ENCODE measurements at places on chromosomes 16 and 17.

DNA sequence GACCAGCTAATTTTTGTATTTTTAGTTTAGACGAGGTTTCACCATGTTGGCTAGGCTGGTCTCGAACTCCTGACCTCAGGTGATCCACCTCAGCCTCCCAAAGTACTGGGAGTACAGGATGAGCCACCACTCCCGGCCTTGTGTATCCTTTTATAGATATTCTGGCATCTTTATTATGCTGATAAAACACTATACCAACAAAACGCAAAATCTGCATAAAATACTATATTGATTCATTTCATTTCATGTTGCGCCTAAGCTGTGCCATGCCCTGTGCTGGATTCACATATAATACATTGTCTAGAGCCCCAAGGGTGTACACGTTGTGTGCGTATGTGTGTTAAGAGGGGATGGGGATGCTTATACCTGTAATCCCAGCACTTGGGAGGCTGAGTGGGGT lies 3.8 kb upstream of the UBE2Z start:
- no peak for DNase-seq

DNA sequence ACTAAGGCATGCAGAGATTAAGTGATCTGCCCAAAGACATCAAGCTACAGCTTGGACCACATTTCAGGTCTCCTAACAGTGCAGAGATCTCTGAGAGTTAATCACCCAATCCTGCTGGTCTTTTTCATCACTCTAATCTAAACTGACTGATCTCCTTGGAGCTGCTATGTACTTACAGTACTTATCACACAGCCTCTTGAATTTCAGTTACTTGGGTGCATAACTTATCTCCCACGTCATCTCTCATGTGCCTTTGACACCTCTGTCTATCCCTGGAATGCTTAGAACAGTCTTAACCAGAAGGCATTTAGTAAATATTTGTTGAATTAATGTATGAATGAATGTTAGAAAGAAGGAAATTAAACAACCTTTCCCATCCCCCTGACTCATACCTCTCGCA lies 139.0 kb downstream of the SNX11 start:
- no peak for DNase-seq

DNA sequence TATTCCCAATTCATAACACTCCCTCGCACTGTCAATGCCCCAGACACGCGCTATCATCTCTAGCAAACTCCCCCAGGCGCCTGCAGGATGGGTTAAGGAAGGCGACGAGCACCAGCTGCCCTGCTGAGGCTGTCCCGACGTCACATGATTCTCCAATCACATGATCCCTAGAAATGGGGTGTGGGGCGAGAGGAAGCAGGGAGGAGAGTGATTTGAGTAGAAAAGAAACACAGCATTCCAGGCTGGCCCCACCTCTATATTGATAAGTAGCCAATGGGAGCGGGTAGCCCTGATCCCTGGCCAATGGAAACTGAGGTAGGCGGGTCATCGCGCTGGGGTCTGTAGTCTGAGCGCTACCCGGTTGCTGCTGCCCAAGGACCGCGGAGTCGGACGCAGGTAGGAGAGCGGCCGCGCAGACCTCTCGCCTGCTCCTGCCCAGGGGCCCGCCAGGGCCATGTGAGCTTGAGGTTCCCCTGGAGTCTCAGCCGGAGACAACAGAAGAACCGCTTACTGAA lies at the start of gene GRN:
GRN (plus strand) TSS at position 364 of the 515 bp plus-strand sequence. CDS start 3,863 bp downstream, outside the sequence.
- DNase-seq, result peak; percentile 68

DNA sequence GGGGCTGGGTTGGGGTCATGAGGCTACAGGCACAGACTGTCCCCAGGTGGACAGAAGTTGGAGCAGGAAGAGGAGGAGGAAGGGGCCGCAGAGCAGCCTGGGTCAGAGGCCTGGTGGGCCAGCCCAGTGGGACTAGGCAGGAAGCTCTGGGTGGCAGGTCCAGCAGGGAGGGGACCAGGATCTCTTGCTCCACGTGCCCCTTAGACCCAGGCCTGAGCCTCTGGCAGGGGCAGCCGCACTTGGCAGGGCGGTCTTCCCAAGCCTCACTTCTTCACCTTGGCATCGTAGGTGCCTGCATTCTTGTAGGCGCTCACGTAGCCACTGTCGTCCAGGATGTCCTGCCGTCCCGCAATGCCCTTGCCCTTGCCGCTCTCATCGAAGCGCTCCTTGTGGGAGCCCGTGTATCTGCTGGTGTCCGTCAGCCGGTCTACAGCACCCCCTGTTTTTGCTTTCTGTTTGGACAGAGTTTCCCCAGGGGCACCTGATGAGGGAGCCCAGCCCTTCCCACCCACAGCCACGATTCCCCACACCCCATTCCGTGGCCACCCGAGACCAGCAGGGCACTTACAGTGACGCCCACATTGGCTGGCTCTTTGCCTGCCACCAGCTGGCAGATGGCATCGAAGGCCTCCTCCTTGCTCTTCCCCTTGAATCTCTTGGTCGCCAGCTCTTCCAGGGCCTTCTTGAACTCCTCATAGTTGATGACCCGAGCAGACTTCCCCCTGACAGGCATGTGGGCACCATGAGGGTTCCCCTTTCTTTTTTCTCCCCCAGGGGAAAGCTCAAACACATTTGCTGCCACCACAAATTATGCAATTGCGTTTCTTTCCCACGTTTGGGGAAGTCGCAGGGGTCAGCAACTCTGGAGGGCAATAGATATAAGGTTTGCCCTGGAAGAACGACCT lies 3.1 kb downstream of the TPPP3 start:
- no peak for DNase-seq

DNA sequence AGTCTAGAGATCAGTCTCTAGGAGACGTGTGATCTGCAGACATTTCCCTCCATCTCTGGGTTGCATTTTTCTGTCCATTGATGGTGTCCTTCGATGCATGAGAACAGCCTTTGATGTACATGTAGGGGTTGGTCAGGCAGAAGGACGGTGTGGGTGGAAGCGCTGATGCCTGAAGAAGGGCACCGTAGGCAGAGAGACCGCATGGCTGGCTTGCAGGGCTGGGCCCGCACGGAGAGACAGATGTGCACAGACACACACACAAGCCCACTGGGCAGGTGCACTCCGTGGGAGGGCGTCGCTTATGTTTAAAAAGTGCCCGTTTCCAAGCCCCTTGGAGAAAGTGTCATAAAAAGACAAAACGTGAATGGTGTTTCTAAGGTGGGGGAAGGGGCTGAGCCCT lies 15.7 kb upstream of the WFIKKN1 start:
- no peak for DNase-seq

- DNase-seq, result peak; percentile 62
Observed at GRCh38 chr17:15502369-15503112, 35.1 kb upstream of the CDRT4 start.

GRCh38 chr16:50001144-50001543 lies 23.9 kb upstream of the CNEP1R1 start:
- no peak for DNase-seq

DNA sequence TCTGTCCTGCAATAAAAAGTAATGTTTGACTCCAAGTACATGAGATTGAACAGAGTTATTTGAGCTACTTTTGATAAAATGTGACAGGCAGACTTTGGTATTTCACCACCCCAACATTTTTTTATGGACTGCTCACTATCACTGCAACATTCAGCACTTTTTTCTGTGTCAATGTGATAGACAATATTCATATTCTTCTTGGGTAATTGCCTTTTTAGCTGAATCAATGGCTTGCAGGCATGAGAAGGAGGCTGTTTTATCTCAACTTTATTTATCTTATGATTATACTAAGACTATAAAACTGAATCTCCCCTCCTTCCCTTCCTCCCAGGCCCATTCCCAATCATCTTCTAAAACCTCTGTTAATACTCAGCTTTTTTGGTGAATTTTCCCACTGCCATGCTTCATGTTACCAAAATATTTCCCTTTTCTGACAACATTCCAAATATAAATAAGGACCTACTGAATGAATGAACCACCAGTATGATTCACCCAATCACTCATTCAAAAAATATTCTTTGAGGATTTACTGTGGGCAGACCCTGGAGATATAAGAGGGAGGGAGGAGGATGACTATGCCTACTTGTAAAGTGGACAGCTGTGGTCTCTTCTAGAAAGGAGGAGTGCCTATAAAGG lies 67.6 kb downstream of the CDH13 start:
- no peak for DNase-seq

DNA sequence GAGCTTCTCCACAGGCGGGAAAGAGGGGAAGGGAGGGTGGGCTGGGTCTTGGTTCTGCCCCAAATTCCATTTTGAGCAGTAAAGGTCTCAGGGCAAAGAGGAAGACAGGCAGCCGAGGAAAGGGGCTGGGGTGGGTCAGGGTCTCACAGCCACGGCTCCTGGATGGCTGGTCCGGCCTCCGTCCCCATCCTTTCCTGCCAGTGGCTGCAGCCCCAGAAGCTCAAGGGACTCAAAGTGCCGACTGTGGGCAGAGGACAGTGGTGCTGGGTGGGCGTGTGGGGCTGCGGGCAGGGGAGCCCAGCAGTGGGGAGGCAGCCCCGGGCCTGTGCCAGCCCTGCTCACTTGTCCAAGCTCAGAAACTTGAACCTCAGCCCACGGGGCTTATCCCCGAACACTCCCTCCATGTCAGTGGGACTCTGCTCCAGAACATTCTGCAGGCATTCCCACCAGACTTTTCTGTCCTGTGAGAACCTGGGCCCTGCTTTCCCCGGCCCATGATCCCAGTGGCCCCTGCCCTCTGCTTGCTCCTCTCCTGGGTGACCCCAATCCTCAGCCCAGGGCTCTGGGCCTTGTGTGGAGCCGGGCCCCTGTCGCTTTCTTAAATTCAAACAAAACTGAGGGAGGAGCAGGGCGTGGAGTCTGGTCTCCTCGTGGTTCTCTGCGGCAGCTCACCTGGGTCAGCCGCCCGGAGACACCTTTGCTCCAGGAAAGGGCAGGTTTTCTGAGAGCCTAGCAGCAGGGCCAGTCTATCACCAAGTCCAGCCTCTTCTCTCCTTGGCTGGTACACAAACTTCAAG lies 117.8 kb upstream of the METRNL start:
- DNase-seq, result no peak

DNA sequence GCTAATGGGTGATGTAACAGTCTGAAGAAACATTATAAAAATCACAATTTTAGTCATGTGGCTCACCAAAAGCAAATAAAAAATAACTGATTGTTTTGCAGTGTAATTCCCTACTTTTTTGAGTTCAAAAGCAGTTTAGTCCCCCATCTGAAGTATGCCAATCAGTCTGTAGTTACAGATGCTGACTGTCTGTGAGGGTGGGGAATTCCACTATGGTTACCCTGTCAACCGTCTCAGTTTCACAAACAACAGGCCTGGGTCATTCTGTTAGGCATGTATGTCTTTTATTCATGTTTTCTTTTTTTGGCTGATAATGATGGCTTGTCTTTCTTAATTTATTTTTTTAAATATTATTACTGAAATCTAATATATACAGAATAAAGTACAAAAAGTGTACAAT lies 69.3 kb downstream of the STXBP4 start:
- no peak for DNase-seq

GRCh38 chr16:85330694-85331188 lies 218.5 kb upstream of the CIBAR2 start:
- DNase-seq, result no peak

- DNase-seq, result no peak
Observed at GRCh38 chr16:1913327-1914083, 4.7 kb downstream of the HS3ST6 start.

GRCh38 chr16:80792031-80792430 lies 12.4 kb downstream of the CDYL2 start:
- DNase-seq, result no peak

- no peak for DNase-seq
Observed at GRCh38 chr17:68594552-68594951, 6.6 kb downstream of the FAM20A start.

DNA sequence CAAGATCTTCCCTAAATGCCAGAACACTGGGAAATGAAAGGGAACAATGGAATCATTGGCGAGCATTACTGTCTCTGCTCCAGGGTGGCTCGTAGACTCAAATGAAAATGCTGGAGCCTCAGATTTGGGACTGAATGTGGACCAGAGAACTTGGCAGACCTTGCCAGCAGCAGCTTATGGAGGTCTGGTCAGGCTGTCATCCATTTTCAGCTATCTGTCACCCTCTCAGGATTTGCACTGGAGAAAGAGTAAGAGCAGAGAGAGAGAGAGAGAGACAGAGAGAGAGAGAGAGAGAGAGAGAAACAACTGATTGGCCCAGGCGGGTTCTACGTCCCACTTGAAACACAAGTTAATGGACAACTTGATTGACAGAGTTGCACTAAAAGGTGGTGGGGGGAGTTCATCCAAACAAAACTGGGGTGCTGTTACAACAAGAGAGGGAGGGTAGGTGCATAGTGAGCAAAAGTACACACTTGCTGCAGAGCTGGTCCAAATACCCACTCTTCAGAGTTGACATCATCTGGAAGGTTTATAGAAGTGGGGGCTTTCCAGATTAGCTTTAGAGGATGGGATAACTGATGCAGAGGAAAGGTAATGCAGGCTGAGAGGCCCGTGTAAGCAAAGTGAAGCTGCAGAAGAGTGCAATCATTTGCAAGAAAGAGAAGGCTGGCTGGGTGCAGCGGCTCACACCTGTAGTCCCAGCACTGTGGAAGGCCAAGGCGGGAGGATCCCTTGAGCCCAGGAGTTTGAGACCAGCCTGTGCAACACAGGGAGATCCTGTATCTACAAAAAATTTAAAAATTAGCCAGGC lies 16.5 kb upstream of the NSMCE1 start:
- no peak for DNase-seq

DNA sequence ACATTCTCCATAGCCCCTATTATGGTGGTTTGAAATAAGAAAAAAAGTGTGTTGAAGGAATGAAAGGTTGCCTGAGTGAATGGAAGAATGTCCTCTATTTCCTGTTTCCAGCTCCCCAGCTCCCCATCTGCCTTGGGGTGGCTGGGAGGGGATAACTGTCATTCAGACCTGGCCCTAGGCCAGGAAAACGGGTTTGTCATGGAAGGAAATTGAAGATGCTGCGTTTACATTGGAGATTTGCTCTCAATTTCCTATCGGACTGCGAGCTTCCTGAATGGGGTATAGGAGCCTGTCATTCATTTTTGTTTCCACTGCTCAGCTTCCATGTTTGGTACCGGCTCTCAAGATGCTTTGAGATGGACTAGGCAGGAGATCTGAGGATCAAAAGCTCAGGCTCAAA lies 2.2 kb upstream of the FZD2 start:
- DNase-seq, result no peak

GRCh38 chr16:55992551-55992950 lies 117.4 kb upstream of the CES5A start:
- no peak for DNase-seq

DNA sequence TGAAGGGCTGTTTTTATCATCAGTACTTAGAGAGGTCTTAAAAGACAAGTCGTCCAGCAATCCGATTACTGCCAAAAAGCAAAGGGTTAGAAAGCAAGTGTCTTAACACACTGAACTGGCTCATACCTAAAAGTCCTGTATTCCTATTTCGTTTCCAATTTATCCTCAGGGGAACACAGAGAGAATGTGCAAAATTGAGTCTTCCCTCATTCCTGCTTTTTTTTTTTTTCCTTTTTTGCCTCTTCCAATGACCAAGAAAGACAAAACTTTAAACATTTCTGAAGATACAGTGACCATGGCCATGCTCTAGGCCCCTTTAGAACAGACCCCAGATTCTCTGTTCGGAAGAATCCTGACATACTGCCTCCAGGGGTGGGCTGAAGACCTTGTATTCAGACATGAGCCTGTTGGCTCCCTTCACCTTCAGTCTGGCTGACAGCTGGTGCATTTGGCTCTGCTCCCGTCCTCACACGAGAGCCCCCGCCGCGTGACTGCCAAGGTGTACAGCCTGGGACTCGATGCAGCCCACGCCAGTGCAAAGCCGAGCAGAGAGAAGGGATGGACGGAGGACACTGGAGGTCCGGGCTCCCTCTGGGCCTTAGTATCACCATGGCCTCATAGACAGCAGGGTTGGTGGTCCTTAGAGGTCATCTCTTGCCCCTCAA lies 47.0 kb downstream of the COTL1 start:
- DNase-seq, result no peak

- DNase-seq, result no peak
Observed at GRCh38 chr16:68752602-68753001, 15.5 kb downstream of the CDH1 start.

GRCh38 chr16:3550851-3551847 lies 26.1 kb downstream of the NLRC3 start:
- no peak for DNase-seq
